ENCODE measurements at places on chromosomes 12 and 14.

- DNase-seq, result no peak
Observed at GRCh38 chr14:96205059-96205977, 679 bp downstream of the BDKRB2 start.

DNA sequence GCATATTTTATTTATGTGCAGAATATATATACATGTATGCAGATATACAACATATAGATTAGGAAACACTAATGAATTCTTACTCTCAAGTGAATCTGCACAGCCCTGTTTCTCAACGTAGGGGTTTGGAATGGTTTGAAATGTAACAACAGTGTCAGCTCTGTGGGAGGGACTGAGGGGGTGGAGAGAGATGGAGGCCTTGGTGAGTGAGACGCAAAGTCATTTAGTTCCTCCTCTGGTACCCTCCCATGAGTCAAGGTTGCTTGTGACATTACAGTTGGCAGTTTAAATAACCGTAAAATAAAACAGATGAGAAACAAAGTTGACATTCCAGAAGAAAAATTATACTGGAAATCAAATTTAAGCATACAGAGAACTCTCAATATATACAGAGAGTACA is 313.0 kb upstream of the PRKD1 start:
- no peak for DNase-seq

- no peak for DNase-seq
Observed at GRCh38 chr14:36423430-36423829, 96.6 kb downstream of the NKX2-1 start.

GRCh38 chr12:6465467-6466183 is 4.9 kb downstream of the VAMP1 start:
- peak; percentile 41 for DNase-seq

DNA sequence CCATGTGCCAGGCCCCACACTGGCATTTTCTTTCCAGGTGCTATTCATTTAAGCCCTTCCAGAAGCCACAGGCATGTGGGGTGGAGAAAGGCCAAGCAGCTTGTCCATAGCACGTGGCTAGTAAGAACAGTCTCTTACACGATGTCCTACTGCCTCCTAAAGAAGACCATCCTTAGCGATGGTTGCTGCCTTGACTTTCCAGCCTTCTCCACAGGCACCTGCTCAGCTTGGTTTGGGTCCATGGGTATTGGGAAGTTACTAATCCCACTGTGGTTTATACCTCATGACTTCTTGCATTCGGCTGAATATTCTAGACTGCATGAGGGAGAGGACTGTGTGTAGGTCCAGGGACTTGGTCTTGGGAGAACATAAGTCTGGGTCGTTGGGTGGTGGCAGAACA is 49.2 kb downstream of the NINJ2 start:
- DNase-seq, result no peak

- no peak for DNase-seq
Observed at GRCh38 chr14:81286574-81287370, 66.0 kb upstream of the GTF2A1 start.

- no peak for DNase-seq
Observed at GRCh38 chr12:55673638-55674037, 34.1 kb downstream of the ITGA7 start.

GRCh38 chr14:93937519-93937918 is 10.4 kb downstream of the FAM181A start:
- DNase-seq, result no peak

GRCh38 chr14:77007975-77008421 is 20.5 kb downstream of the IRF2BPL start:
- no peak for DNase-seq

- DNase-seq, result no peak
Observed at GRCh38 chr12:99110212-99110611, 465.1 kb downstream of the APAF1 start.

DNA sequence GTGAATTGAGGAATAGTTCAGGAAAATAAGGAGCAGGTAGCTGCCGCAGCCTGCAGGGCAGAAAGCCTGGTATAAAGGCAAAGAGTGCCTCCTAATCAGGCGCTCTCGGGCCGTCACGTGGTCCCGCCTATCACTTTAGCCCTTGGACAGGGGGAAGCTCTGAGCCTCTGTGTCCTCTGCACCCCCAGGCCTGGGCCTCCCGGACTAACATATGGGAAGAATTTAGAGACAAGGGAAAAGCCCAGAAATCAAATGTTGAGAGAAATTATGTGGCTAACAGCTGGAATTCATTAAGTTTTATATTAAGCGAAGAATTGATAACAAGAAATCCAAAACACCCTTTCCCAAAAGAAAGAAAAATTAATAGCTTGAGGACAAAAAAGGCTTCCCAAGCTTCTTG is 417.7 kb downstream of the ATP23 start:
- DNase-seq, result no peak

DNA sequence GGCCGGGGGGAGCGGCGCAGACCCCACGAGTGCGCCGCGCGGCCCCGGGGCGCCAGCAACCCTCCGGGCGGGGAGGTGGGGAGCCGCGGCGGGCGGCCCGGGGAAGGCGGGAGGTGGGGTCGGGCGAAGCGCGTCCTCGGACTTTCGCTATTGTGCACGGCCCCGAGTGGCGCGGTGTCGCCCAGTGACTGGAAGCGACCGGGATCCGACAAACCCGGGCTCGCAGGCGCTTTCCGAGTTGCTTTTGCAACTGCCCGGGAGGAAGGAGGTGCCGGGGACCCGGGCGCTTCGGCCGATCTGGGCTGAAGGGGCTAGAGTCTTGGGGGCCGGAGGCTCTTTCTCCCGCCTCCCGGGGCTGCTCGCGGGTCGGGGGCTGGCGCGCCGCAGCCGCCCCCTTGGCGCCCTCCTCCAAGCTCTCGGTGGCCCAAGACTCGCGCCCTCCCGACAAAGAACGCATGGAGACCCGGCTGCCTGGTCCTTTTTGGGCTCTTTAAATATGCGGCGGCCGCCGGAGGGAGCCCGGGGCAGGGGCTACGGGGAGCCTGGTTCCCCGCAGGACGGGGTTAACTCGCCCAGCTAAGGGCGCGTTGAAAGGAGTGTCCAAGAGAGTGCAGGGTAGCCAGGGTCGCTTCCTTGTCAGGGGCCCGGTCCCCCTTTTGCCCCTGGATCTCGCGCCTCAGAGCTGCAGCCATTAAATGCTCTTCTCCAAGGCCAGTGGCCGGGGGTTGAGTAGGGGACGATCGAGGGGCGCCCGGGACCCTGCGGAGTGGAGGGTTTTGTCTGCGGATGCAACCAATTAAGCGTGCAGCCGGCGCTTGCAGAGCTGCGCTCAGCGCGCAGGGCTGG is 1.4 kb downstream of the HMGA2 start:
- peak; percentile 53 for DNase-seq

DNA sequence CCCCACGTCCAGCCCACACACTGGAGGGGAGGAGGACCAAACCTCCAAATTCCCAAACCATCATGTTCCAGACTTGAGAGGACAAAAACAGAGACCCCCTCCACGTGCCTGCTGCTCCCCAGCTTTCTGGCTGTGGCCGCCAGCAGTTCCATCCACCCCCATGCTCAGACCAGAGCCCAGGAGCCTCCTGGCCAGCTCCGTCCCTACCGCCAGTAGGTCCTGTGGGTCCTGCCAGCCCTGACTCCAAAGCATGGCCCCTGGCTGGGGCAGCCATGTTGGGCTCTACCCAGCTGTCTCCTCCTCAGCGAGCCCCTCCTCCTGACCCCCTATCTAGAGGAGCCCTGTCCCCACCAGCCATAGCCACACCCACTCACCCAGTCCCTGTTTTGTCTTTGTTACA is 227.3 kb upstream of the RTL1 start:
- no peak for DNase-seq

GRCh38 chr12:100229036-100229635 is 28.5 kb downstream of the ACTR6 start:
- DNase-seq, result no peak

GRCh38 chr12:67382241-67382871 is 113.2 kb downstream of the CAND1 start:
- peak; percentile 63 for DNase-seq

DNA sequence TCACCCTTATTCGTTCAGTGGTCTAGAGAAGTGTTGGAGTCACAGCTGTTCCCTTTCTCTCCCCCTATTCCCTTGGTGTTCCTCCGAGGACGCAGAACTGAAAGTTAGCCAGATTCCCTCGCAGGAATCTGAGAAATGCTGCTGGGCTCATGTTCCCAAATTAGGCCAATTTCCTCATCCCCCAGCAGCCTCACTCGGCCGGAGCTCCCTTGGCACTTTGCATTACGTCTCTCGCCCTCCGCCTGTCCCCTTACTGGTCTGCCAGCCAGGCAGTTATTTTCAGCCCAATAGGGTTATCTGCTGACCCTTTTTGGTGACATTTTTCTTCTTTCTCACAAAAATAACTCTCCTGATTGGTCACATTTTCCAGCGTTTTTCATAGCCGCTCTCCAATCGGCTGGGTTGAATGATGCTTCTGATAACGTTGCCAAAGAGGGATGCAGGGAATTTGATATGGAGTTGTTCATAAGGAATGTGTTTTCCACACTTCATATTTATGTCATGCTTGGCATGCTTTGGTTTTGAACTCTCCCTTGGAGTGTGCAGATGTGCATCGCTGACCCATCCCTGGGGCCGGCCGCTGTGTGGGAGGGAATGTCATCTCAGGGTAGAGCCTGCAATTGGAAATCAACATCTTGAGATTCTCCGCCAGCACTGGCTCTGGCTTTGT is 9.9 kb downstream of the IFT43 start:
- no peak for DNase-seq

- no peak for DNase-seq
Observed at GRCh38 chr12:52691841-52692150, 11.5 kb downstream of the KRT77 start.

- DNase-seq, result no peak
Observed at GRCh38 chr12:114636723-114637480, 47.1 kb downstream of the TBX3 start.

DNA sequence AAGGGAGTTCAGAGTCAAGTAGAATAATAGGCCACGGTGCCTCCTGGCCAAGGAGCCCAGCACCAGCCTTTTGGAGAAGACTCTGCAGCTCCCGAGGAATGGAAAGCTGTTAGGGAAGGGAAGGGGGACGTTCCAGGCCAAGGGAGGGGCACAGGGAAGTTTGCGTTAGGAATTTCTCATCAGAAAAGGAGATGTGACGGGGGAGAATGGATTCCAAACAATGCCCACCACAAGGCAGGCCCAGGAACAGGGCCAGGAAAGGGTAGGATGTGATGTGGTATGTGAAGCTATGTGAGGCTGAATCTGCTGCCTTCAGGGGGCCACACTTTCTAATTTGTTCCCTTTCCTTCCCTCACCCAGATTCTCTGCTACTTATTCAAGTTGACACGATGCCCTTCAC is 46.0 kb downstream of the DGLUCY start:
- peak; percentile 43 for DNase-seq

DNA sequence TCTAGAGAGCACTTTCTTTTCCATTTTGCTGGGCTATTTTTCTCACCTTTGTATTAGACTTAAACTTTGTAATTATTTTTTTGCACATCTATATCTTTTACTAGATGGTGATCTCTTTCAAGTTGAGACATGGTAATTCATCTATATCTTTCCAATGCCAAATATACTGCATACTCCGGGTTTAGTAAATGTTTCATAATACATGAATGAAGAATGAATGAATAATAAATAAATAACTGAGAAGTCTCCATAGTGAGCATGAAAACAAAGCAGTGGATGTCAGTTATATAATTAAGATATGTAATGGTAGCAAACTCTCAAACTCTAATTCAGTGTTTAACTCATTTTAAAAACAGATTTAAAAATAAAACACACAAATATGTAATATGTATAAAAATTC is 342.5 kb upstream of the KITLG start:
- DNase-seq, result peak; percentile 39

DNA sequence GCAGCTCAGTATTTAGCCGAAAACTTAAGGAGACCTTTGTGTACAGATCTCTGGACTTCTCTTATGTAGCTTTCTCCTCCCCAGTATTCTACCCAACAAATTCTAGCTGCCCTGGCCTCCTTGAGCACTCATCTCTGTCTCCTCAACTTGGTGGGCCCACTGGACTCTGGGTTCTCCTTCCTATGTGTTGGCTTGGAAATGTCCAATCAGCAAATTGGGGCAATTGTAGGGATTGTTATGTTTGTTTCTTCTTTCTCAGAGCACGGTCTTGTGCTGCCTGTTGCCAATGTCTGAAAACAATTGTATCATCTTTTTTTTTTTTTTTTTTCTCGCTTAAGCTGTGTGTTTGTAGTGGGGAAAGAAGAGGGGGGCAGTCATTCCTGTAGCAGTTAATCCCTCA is 30.2 kb downstream of the NTN4 start:
- no peak for DNase-seq

DNA sequence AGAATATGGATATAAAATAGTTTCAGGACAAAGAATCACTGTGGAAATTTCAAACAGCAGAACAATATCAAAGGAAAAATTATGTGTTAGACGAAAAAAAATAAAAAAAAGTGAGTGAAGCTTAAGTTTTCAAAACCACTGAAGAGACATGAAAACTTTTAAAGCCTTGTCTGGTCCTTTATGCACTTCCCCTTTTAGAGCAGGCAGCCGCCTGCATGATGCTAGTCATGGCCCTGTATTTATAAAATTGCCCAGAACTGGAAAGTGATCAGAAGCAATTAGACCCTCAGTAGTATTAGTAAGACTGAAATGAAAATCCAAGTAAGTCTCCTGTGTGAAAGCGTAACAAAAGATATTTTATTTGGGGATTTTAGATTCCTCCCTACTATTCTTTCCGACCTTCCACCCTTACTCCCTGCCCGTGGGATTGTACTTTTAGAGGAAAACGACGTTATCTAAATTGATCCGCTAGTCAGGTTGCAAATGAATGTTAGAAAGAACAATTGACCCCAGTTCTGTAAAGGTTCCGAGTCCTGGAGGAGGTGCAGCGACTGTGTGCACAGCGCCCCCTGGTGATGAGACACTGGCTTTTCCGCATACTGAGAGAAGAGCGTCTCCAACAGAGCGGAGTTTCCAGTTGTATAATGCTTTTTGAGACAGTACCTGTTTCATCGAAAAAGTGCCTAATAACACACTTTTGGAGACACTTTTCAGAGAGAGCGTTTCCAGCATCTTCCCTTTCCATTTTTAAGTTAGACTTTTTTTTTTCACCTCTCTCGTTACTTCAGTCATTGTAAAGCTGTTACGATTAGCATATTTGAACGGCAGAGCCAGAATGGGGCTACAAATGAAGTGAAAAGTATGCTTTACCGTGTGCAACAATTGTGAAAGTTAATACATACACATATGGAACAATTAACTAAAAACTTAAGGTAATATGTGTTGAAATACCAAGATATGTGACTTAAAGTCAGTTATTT is 12.4 kb downstream of the MGST1 start:
- DNase-seq, result peak; percentile 11

DNA sequence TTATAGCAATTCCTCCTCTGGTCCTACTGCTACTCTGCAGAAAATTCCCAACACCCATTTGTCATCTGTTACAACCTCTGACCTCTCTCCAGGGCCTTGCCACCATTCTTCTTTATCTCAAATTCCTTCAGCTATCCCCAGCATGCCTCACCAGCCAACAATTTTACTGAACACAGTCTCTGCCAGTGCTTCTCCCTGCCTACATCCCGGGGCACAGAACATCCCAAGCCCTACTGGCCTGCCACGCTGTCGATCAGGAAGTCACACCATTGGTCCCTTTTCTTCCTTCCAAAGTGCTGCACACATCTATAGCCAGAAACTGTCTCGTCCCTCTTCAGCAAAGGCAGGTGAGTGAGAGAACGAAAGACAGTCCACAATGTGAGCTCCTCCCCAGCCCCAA is 122.1 kb downstream of the TTLL5 start:
- no peak for DNase-seq
